Thoracic aorta (tissue), 2 donors: ENCODE measurements at places on chromosomes 2 and 18. TPM values are rescaled to one million over a fixed set of nuclear protein-coding genes. Genes with fewer than 3 reads are reported as not detected.

Gene MROH2A
- not detected for total RNA-seq

Gene DUSP19
- 14.1 TPM for total RNA-seq

Gene DLGAP1
- 19.0 TPM for total RNA-seq

Gene TRABD2A
- total RNA-seq: 0.54 TPM
